ENCODE measurements at places on chromosomes 1 and 21.

DNA sequence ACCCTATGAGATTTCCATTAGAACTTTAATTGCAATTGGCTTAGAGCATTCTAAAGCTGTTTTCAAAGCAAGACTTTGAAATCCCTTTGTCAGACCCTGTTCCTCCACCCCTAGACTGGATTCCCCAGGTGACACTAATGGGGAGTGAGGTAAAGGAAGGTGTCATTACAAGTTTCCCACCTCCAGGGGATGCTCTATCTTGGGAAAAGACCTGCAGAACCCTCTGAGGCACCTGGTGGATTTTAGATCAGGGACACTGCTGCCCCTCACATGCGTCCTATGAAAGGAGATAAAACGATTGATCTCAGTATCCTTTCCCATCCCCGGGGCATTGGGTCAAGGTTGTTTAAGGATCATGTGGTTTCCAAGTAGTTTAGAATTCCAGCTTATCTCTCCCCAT is 80.3 kb upstream of the RGS4 start:
- DNase-seq, result no peak

- DNase-seq, result no peak
Measured at GRCh38 chr21:41663805-41664788, 102.8 kb downstream of the RIPK4 start.

GRCh38 chr1:219401724-219402625 is 210.9 kb downstream of the ZC3H11B start:
- DNase-seq, result no peak

GRCh38 chr1:106584107-106584506 is 472.4 kb upstream of the PRMT6 start:
- no peak for DNase-seq

DNA sequence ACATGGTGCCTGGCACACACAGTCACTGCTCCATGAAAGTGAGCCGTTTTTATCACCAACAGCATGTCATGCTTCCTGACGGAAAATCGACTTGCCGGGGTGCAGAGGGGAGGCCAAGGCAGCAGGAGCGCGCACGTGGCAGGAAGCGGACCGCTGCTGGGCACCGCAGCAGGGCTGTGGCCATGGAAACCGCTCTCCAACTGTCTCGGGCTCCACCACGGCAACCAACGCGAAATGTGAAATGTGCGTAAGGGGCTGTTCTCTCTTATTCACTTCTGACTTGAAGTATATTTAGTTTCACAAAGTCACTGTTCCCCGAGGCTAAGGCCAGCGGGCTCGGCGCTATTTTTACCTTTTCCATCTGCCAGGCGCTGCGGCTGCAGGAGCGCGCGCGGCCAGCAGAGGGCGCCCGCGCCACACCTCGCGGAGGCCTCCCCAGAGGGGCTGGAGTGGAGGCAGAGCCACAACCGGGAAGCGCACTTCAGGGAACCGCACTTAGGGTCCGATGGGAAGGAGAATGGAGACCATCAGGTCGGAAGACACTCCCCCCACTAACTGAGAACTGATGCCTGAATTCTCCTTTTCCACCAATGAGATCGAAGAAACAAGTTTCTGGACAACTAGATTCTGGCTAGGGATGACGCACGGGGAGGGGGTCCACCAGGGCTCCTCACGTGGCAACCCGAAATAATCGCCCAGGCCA is 19.7 kb downstream of the RCC2 start:
- DNase-seq, result no peak

GRCh38 chr1:16181887-16182719 is 26.2 kb upstream of the EPHA2 start:
- peak; percentile 47 for DNase-seq

- DNase-seq, result no peak
Measured at GRCh38 chr1:210232511-210233215, at the start of gene SERTAD4. SERTAD4 (plus strand) TSS chr1:210232796; CDS start chr1:210237961, 5,165 bp downstream.

- DNase-seq, result no peak
Measured at GRCh38 chr1:92511541-92511940, 24.8 kb upstream of the GFI1 start.

GRCh38 chr1:72917920-72918319 is 635.6 kb upstream of the NEGR1 start:
- no peak for DNase-seq

- DNase-seq, result no peak
Measured at GRCh38 chr1:37184789-37185188, 150.5 kb upstream of the GRIK3 start.

DNA sequence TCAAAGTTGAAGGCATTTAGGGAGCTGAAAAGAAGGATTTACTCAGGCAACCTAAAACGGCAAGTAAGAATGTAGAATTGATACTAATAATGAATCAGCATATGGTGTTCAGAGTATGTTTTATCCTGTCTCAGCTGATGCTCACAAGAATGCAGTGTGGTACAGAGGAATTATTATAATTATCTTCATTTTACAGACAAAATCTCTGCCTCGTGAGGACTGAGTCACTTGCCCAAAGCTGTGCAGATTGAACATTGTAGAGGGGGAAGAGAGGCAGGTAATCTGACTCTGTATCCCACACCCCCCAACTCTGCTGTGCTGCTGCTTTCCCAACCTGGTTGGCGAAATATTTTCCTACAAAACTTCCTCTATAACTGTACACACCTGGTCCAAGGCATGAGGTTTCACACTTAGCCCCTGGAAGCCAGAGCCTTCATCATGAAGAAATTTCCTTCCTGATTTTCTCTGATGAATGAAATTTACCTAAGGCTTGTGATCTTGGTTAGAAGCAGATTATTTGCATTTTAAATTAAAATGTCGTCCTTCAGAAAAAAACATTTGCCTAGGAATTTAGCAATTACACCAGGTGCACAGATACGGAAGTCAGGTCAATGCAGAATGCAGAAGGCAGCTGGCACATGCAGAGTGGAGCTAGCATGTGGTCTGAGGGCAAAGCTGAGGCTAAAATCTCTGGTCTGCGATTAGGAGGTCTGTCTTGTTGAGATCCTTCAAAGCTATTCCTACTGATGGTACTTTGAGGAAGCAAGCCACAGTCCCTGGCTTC is 52.8 kb downstream of the DPT start:
- no peak for DNase-seq

DNA sequence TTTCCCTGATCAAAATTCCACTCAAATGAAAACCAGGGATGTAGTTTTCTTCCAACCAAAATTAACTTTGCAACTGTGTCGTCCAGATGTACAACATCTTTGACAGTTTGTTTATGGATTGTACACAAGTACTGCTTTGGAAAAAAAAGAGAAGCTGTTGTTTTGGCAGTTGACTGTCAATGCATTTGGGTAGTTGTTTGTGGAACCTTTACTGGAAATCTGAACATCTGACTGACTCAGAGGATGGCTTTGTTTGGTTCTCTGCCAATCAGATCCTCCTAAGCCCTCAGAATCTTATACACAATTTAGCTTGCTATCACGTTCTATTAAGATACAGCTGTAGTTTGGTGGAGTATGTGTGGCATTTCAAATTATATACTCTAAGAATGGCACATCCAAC is 195.0 kb downstream of the KCNK2 start:
- DNase-seq, result peak; percentile 25

GRCh38 chr21:45421846-45422775 is 17.1 kb downstream of the COL18A1 start:
- no peak for DNase-seq

GRCh38 chr1:205849619-205850355 is at the start of gene PM20D1:
PM20D1 (minus strand) TSS chr1:205850132; CDS start chr1:205850072, 60 bp downstream.
- peak; percentile 24 for DNase-seq

DNA sequence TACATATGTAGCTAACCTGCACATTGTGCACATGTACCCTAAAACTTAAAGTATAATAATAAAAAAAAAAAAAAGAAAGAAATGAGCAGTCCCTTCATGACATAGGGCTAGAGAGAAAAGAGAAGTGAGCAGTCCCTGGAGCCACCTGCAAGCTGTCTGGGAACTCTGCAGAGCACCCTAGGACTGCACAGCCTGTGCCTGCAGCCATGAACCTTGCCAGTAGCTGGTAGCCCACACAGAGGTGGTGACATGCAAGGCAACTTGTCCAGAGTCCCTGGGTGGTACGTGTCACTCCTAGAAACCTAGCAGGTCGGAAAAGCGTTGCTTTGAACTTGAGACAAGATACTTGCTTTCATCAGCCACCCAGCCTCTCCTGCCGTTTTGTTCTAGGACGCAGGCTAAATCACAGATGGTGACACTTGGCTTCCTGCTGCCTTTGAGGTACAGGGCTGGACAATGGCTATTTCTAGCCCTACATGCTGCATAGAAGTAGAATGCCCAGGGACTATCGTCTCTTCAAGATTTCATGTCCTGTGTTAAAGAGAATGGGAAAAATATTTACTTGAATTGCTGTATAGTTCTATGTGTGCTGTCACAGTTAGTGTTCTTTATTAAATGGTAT is 260.9 kb downstream of the LTN1 start:
- DNase-seq, result no peak

DNA sequence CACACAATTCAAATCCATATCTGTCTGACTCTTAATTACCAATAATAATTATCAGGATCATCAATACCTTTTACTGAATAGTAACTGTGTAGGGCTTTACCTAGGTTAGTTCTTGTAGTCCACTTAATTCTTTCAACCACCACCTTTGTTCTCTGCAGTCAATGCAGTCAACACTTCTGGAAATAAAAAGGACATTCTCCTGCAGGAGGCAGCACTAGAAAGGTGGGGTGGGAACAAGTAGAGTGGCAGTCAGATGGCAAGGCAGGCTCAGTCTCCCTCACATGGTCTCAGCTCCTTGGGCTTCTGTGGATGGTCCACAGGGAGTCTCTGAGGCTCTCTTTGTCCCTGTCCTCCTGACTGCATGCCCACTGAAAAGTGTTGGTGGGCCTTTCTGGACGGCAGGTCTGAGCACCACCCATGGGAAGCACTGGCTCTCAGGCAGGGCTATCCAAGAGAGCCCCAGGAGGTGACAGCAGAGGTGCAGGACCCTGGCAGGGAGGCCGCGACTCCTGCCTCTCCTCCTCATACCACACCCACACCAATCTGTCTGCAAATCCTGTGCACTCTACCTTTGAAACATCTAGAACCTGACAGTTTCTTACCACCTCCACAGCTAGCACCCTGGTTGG is 237.3 kb downstream of the FOXD2 start:
- no peak for DNase-seq

DNA sequence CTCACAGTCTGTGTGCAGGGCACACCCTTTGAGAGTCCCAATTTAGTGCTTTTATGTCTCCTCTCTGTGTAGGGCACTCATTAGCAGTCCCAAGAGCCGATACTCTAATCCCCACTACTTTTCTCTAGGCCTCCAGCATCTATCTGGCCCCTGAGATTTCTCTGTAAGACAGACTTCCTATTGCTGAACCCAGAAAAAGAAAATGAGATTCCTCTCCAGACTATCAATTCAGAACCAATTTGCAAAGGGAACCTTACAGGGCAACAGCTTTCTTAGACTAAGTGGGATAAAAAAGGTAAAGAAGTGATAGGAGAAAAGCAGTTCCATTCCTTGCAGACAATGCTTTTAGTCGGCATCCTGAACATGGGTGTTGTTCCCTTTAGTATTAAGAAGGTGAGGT is 172.2 kb downstream of the EDEM3 start:
- DNase-seq, result no peak

- no peak for DNase-seq
Measured at GRCh38 chr1:25971066-25971810, 26.6 kb downstream of the PAFAH2 start.

GRCh38 chr1:99573431-99574217 is 72.3 kb upstream of the PALMD start:
- DNase-seq, result no peak

GRCh38 chr1:117607471-117607870 is 1.6 kb downstream of the TENT5C start:
- DNase-seq, result no peak

DNA sequence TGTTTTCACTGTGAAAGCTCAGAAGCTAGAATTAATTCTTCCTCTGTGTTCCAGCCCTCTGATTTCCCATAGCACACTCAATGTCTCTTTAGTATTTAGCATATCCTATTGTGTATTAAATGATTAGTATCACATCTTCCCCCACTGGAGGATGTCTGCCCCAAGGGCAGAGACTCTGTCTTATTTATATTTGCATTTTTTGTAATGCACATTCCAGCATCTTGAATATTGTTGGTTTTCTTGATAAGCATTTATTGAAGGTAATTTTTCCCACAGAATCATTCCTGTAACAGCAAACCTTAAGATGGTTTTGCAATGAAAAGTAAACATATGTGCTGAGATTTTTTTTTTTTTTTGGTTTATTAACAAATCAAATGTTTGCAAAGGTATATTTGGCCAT is 34.1 kb downstream of the CENPF start:
- DNase-seq, result no peak

DNA sequence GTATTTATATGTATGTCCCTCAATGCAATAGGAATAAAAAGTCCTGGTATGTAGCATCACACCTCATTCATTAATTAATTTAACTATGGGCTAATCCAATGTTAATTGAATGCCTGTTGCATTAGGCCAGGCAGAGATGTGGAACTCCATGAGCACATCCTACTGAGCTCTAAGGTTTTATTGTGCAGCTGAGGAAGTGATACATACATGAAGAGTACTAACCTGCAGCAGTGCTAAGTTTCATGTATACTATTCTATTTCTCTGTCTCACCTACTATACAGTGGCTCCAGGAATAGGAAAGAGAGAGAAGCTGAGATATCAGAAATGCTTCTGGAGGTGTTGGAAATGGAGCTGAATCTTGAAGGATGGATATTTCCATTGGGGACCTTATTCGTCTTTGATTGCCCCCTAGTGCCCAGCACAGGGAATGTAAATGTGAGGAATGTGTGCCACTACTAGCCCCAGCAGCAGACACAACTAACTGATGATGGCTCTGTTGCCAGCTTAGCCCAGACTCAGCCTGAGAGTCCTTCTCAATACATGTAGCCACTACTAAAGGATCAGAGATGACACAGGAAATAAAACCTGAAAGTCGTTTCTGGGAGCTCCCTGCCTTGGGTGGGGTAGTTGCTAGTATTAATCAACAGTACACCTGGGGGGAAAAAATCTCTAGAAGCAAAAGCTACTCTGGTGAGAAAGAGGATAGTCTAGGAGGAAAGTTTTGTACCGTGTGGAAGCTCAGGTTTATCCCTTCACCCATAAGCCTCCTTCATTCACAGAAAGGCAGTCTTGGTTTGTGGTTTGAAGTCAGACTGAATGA is 173.3 kb upstream of the FOXD3 start:
- DNase-seq, result no peak

DNA sequence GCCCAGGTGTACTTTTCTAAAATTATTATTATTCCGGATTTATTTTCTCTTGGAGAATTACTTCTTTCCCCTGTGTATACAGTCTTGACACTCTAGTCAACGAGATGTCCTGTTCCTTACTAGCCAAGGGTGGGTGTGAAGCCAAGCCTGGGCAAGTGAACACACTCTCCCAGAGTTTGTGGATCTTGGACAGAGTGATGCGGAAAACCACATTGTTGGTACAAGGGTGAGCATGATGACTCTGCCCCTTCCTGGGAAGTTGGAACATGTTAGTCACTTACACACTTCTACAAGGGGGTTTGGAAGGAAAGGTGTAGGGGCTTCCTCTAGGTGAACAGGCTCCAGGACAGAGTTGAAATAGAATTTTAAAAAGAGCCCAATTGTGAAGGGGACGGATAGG is 20.0 kb upstream of the RD3 start:
- DNase-seq, result peak; percentile 25

DNA sequence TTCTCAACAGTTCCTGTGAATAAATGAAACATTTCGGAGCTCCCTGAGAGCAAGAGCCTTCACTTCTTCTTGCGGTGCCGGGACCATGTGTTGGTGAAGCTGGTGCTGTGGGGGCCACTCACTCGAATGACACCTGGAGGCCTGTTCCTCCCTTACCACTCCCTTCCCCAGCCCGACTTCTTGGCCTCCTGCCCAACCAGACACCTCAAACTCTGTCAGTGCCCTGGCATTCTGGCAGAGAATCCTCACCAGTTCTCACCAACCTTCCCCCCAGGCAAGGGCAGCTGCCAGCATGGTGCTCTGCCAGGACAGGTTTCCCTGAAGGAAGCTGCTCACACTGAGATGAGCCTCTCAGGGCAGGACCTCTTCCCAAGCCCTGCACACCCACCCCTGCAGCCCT is 68.3 kb downstream of the MPZL1 start:
- no peak for DNase-seq
